ENCODE measurements at places on chromosomes 1 and 21.

DNA sequence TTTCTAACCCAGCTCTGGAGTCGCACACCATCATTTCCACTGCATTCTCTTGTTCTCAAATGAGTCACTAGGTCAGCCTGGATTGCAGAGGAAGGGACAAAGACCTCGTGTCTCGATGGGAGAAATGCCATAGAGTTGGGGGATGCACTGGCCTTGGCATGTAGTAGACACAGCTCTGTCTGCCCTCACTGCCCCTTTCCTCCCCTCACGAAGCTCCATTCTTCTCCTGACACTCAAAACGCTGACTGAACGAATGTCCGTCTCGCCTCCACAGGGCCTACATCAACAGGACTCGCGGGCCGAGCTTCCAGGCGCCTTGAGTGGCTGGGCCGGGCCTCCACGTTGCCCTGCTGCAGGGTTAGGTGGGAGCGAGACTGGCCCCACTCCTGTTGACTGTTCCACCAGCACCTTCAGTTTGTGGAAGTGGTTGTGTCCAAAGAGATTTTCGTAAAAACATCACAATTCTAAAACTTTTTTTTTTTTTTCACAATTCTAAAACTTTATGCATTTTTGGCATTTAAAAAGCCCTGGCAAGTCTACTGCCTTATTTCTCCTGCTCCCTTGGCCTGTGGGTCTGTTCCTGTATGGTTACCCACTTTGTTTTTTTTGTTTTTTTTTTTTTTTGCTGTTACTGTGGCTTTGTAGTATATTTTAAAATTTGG is 18.8 kb downstream of the PKNOX1 start:
- no peak for DNase-seq

DNA sequence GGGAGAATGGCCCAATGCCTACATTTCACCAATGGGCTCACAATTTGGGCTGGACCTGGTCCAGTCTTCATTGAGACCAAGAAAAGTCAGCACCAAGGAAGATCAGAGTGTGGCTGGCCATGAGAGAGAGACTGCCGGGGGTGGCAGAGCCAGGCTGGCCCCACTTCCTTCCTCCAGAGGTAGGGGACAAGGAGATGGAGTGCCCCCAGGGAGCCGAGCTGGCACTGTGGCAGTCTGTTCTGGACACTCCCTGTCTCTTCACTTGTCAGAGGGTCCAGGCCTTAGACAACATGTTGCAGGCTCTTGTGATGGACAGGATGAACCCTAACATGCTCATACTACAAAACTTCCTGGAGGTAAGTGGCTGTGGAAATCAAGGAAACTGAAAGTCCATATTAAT is 27.7 kb downstream of the INAVA start:
- no peak for DNase-seq

GRCh38 chr1:200411406-200412257 is 1.8 kb upstream of the ZNF281 start:
- DNase-seq: no peak

GRCh38 chr1:172154551-172154950 is 265.9 kb upstream of the C1orf105 start:
- no peak for DNase-seq

GRCh38 chr1:47417170-47418044 is 1.3 kb downstream of the FOXE3 start:
- DNase-seq: no peak

GRCh38 chr1:67850151-67850551 is 16.9 kb upstream of the GNG12 start:
- no peak for DNase-seq

- no peak for DNase-seq
Measured at GRCh38 chr21:29697555-29698193, 242.1 kb downstream of the GRIK1 start.

GRCh38 chr1:222739929-222740328 is 2.9 kb downstream of the FAM177B start:
- DNase-seq: no peak

DNA sequence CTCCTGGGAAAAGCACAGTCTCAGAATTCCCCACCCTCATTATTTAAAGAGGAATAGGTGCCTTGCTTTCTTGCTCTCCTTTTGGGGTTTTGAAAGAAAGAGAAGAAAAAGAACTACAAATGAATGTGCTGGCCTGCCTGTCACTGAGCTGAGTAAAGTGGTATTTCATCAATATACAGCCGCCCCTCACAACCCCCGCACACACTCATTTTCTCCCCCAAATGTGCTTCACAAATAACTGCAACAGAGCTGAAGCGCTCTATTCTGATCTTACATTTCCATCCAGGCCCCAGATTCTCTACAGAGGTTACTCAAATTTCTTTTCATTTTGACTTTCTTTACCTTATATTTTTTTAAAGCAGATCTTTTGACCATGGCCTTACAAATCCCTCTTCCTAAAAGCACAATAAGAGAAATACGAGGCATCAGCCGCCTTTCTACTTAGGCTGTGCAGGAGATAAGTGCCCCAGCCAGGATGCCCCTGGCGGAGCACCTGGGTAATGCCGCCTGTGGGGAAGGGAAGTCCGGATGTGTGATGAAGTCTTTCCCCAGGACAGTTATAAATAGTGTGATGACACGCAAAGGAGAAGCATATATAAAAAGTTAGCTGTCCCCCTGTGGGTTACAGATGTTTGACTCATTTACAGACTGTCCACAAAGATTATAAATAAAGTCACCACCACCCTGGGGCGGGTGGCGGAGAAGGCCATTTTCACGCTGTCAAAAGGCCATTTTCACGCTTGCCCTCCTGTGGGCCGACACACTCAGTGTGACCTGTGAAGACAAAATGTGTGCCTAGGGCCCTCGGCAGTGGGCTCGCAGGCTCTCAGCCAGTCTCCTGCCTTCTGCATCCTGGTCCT is 6.5 kb downstream of the KCNN3 start:
- no peak for DNase-seq

- no peak for DNase-seq
Measured at GRCh38 chr1:43144237-43144636, 27.9 kb downstream of the EBNA1BP2 start.

DNA sequence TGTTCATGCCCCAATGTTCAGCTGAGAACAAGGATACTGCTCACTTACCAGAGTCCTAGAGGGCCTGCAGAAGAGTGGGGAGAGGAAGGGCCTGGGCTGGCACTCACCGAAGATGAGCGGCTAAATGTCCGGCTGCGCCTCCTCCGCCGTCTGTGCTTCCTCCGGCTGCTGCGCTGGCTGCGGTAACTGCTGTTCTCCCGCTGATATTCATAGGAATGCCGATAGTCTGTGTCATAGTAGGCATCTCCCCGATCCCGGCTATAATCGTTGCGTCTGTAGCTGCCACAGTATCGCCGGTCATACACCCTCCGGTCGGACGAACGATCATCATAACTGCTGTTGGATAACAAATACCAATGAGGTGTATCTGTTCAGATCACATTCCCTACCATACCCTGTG is 3.9 kb downstream of the CLK2 start:
- no peak for DNase-seq

DNA sequence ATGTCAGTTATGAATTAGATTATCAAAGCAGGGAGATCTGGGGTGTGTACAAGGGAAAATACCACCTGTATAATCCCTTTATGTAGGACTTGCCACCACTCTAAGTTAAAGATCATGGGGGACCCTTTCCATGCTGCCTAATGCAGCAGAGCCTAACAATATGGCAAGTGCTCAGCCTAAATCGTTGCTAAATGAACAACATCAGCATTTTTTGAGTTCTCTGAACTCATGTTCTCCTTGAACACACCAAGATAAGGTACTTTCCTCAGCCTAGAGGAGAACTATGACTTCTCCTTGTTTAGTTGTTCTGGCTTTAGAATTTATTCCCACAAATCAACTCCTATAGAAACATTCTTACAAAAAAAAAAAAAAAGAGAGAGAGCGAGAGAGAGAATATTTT is 177.0 kb downstream of the DUSP10 start:
- DNase-seq: no peak

- DNase-seq: no peak
Measured at GRCh38 chr1:168419736-168420135, 124.1 kb downstream of the XCL2 start.

DNA sequence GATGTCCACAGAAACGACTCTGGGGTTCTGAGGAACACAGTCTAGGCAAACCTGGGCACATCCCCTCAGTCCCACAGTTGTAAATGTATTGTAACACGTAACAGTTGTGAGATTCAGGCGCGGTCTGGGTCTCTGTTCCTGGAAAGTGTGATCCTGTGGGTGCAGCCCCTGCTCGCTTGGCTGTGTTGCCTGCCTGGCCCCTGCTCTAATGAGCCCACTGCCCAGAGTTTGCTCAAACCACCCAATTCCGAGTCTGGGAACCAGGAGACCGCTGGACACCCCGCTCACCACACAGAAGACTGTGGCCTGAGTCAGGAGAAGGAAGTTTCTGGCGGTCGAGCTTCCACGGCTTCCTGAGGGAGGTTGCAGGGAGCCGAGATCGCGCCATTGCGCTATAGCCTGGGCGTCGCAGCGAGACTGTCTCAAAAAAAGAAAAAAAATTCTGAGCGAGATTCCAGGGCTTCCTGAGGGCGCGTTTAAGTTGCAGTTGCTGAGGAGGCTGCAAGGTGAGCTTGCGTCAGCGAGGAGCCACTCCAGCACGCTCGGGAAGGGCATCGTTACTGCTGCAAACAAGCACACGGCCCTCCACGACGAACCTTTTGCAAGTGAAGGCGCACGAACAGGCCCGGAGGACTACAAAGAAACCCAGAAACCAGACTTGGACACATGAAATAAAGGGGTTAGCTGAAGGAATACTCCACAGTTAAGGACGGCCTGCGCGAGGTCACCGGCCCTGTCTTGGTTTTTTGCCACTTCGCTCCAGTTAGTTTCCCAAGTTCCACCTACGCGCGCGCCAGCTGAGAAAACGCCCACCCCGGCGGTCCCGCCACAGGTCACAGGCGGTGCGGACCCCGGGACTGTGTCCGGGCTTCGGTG is 1.1 kb downstream of the C21orf58 start:
- DNase-seq: no peak

Data from activated CD4-positive, alpha-beta T cell treated with anti-CD3 and anti-CD28 coated beads for 1 hour (primary cell).